ENCODE measurements at places on chromosomes 12 and 14. TPM values are rescaled to one million over a fixed set of nuclear protein-coding genes. Genes with fewer than 3 reads are reported as not detected.

Gene FOXN4
- total RNA-seq: 0.26 TPM

GRCh38 chr12:109892165-109892715, 7.8 kb upstream of the TCHP start:
- no peak overlapping the region for H3K27ac ChIP-seq
- H3K27me3 ChIP-seq: no peaks in the 10 kb centered on the region
- no peak for DNase-seq
- no peaks in the 10 kb centered on the region for H3K4me1 ChIP-seq
- H3K4me3 ChIP-seq: no peak overlapping the region

- no peaks in the 10 kb centered on the region for H3K36me3 ChIP-seq
- H3K27ac ChIP-seq: peak overlapping the region; percentile 38
- H3K27me3 ChIP-seq: no peaks in the 10 kb centered on the region
- H3K4me3 ChIP-seq: no peak overlapping the region
- DNase-seq: no peak
Measured at GRCh38 chr14:59424341-59425071, 40.7 kb downstream of the GPR135 start.

- H3K4me3 ChIP-seq: no peak overlapping the region
- H3K4me1 ChIP-seq: no peaks in the 10 kb centered on the region
- DNase-seq: no peak
- no peak overlapping the region for H3K27ac ChIP-seq
Measured at GRCh38 chr14:28494196-28494595, 272.4 kb upstream of the FOXG1 start.

- DNase-seq: peak; percentile 85
- H3K36me3 ChIP-seq: no peaks in the 10 kb centered on the region
- no peak overlapping the region for H3K27ac ChIP-seq
- peaks cover 2% of the 10 kb centered on the region for H3K4me1 ChIP-seq
- H3K27me3 ChIP-seq: no peaks in the 10 kb centered on the region
- H3K4me3 ChIP-seq: no peak overlapping the region
Measured at GRCh38 chr14:104968153-104968527, 10.0 kb downstream of the AHNAK2 start.

- no peaks in the 10 kb centered on the region for H3K4me1 ChIP-seq
- no peaks in the 10 kb centered on the region for H3K36me3 ChIP-seq
- H3K4me3 ChIP-seq: no peak overlapping the region
- no peak for DNase-seq
Measured at GRCh38 chr12:131239384-131240094, 285.8 kb downstream of the ADGRD1 start.

Gene CEP128
- 11.0 TPM for total RNA-seq

DNA sequence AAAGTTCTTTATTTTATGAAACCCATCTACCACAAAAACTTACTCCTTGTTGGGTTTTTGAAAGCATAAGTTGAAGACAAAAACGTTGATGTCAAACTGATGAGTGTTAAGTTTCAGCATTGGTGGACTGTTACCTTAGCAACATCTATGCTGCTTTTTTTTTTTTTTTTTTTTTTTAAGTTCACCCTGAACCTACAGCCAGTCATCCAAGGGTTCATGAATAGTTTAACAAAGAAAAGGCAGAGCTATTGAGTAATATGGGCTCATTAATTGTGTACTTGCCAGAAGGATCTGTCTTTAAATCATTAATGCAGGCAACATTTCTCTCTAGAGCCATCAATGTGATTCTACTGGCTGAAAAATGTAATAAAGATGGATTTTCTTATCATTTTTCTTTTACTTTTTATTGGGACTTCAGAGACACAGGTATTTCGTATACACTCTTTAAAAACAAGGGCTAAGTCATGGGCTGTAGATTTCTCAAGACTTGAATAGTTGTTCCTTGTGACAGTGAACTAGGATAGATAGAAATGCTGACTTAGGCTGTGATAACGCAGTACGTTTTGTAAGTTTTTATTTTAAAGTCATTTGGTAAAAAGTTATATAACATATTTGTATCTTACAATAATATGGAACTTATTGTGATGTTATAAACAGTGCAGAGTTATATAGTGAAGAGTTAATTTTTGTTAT, at the start of gene PTPRQ:
Gene PTPRQ, plus strand, starts transcription at position 262 of the 693 bp plus-strand sequence. Its CDS starts 111 bp downstream, at position 373.
- H3K27ac ChIP-seq: no peak within 1 kb of the TSS
- no peaks in the 10 kb centered on the region for H3K27me3 ChIP-seq
- no peaks in the 10 kb centered on the region for H3K4me1 ChIP-seq
- no peak within 1 kb of the TSS for H3K4me3 ChIP-seq
- no peaks in the 10 kb centered on the region for H3K36me3 ChIP-seq

GRCh38 chr14:92926931-92927330, 4.0 kb downstream of the CHGA start:
- H3K4me1 ChIP-seq: peaks cover 4% of the 10 kb centered on the region
- no peaks in the 10 kb centered on the region for H3K36me3 ChIP-seq
- no peaks in the 10 kb centered on the region for H3K27me3 ChIP-seq

DNA sequence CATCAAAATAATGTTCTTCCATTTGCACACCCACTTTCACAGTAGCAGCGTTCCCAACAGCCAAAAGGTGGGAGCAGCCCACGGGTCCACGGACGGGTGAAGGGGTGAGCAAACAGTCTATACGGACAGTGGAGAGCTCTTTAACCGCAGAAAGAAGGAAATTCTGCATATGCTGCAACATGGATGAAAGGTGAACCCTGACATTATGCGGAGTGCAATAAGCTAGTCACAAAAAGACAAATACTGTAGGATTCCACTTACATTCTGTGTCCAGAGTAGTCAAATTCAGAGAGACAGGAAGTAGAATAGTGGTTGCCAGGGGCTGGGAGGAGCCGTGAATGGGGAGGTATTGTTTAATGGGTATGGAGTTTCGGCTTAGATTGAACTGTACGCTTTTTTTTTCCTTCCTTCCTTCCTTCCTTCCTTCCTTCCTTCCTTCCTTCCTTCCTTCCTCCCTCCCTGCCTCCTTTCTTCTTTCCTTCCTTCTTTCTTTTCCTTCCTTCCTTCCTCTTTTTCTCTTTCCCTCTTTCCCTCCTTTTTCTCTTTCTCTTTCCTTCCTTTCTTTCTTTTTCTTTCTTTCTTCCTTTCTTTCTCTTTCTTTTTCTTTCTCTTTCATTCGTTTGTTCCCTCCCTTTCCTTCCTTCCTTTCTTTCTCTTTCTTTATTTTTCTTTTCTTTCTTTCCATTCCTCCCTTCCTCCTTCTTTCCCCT, 15.8 kb upstream of the ANKRD9 start:
- peak; percentile 75 for DNase-seq
- no peaks in the 10 kb centered on the region for H3K27me3 ChIP-seq
- peak overlapping the region; percentile 91 for H3K27ac ChIP-seq
- H3K4me3 ChIP-seq: peak overlapping the region; percentile 18
- H3K36me3 ChIP-seq: no peaks in the 10 kb centered on the region

Gene MMAB
- 86.4 TPM for total RNA-seq

GRCh38 chr12:53966385-53967133, 6.4 kb upstream of the HOXC11 start:
- H3K4me3 ChIP-seq: no peak overlapping the region
- DNase-seq: no peak
- peaks cover 25% of the 10 kb centered on the region for H3K27me3 ChIP-seq
- H3K27ac ChIP-seq: no peak overlapping the region
- H3K36me3 ChIP-seq: no peaks in the 10 kb centered on the region

Gene TSPAN19
- total RNA-seq: 13.7 TPM

Gene AKAP6
- total RNA-seq: 13.8 TPM

Gene HOXC5
- 0.26 TPM for total RNA-seq

GRCh38 chr12:70468741-70469140, 102.7 kb downstream of the KCNMB4 start:
- no peak for DNase-seq
- no peak overlapping the region for H3K4me3 ChIP-seq
- H3K27me3 ChIP-seq: no peaks in the 10 kb centered on the region

DNA sequence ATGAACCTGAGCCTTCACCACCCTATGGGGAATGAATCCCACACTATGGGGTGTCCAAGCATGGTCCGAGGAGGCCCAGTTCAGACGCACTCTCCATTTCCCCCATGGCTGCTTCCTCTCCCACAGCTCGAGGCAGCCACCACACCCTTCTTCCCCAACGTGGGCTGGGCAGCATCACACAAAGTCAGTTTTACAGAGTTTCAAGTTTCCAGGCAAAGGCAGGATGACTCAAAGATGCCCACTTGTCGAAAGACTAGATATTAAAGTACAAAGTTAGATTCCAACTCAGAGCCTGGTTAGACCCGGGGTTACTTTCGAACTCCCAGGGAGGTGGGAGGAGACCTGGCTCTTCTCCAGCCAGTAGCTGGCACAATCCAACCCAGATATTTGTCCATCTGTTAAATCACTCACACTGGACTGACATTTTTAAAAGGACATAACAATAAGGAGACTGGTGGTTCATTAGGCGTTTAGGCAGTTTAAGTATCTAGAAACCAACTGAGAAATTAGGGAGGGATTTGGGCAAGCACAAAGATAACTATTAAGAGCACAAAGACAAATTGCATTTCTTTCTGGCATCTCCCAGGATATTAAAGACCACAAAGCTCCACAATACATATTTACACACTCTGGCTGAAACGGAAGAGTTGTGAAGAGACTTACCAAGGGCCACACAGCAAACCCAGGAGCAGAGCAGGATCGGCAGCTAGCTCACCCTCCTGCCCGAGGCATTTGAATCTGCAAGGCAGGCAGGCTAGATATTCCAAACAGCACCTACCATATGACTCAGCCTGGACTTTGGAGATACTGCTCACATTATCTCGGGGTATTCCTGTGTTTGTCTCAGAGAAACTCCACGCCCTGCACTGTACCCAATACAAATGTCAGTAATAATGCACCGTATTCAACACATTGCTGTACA, 34.8 kb downstream of the TMCC3 start:
- no peaks in the 10 kb centered on the region for H3K36me3 ChIP-seq
- H3K4me3 ChIP-seq: no peak overlapping the region
- H3K27me3 ChIP-seq: no peaks in the 10 kb centered on the region
- peaks cover 12% of the 10 kb centered on the region for H3K4me1 ChIP-seq

GRCh38 chr12:8692573-8692972, 5.2 kb upstream of the RIMKLB start:
- H3K4me1 ChIP-seq: peaks cover 5% of the 10 kb centered on the region
- H3K27ac ChIP-seq: no peak overlapping the region
- H3K27me3 ChIP-seq: no peaks in the 10 kb centered on the region

Gene DPPA3
- not detected for total RNA-seq
